ENCODE measurements at places on chromosomes 5 and 9. TPM values are rescaled to one million over a fixed set of nuclear protein-coding genes. Genes with fewer than 3 reads are reported as not detected.

Gene CETN3
- polyA plus RNA-seq: 50.0 TPM

Gene MACIR
- polyA plus RNA-seq: 7.4 TPM

Gene WDR38
- polyA plus RNA-seq: not detected

Gene C9orf50
- 2.8 TPM for polyA plus RNA-seq

Gene LECT2
- not detected for polyA plus RNA-seq

Gene C5orf46
- polyA plus RNA-seq: not detected
